ENCODE measurements at places on chromosomes 3 and 15.

DNA sequence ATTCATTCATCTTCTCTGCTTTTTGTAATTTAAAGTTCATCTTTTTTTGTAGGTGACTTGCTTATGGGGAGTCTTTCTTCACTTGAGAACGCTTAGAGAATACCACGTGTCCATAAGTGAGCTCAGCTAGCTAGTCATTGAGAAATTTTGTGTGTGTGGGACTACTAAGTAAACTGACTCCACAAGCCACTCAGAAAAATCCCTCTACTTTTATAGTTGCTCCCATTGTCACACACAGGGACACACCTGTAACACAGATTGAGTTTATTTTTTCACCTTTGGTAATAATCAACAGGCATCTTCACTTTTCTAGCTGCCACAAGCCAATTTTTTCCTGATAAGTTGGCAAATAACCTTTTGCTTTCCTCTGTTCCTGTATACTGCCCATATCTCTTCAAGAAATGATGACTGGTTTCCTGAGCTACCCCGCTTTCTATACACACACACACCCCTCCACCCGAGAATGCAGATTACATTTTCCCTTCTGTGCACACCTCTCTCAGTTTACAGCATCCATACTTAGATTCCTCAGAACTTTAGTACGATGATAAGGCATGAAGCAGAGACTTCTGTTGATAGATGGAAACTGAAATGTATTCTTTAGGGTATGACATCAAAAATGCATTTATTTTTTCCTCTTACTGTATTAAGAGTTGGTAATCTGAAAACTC is 4.6 kb downstream of the TSC22D2 start:
- peak; percentile 11 for DNase-seq

DNA sequence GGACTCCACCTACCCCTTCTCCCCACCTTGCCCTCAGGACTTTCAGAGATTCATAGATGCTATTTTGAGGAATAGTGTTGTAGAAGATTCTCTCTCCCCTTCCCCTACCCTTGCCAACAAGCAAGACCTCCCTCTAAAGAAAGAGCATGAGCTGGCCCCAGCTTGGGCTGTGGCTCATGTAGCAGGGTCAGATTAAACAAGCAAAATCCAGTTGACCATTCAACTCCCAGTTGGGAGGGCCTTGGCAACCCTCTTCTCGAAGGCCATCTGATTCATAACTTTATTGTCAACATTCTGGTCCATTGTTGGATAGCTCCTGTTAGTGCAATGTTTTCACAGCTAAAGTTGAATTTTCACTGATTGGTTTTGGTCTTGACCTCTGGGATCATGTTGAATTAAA is 41.1 kb downstream of the TNFAIP8L3 start:
- no peak for DNase-seq

DNA sequence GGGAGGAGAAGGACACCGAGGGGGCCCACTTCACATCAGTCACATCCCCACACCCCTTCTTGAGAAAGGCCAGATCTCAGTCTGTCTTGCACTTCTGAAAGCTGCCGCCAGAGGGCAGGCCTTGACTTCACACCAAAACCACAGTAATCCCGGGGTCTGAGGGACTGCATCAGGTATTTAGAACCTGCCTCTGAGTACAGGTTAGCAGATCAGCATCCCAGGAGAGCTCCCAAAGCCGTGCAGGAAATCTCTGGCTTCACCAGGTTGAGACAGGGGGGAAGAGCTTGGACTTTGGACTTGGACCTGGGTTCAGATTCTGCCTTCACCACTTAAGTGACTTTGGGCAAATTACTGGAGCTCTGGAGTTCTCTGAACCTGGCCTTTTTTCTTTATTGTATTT is 50.3 kb downstream of the LHFPL4 start:
- peak; percentile 42 for DNase-seq

GRCh38 chr3:120393243-120393642 is 44.1 kb upstream of the LRRC58 start:
- no peak for DNase-seq

GRCh38 chr3:49723296-49723627 is 489 bp downstream of the GMPPB start:
- peak; percentile 2 for DNase-seq

- DNase-seq = no peak
Measured at GRCh38 chr3:133488785-133489367, 84.6 kb upstream of the CDV3 start.

GRCh38 chr3:85939074-85939482 is 980.3 kb downstream of the CADM2 start:
- DNase-seq = peak; percentile 47

DNA sequence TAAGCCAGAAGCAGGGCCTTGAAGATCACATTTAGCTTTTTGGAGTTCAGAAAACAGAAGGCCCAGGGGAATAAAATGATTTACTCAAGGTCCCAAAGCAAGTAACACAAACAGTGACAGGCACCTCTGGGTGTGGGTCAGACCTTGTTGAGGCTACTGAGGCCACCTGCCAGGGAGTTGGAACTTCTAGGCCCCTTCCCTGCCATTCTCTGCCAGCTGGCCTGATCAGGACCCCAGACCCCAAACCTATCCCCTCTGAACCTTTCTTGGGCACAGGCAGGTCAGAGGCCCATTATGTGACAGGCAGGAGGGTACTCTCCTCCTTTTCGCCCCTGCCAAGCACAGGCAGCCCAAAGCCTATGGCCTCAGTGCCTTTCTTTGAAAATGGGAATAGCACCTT is 49.4 kb upstream of the ATP2B2 start:
- no peak for DNase-seq

DNA sequence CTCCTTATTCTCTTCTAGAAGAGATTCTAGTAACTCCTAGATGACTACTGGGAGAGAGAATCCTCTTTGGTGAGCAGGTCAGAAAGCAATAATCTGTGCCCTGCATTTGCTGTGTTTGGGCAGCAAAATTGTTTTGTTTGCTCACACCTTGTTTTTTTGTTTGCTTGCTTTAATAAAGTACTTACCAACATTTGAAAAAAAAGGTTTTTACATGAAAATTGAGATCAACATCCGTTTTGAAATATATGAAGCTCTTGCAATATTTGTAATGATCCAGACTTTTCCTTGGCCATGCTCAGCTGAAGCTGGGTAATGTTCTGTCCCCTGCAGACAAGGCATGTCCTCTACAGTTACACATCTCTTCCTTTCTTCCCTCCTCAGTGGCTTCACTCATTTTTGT is 62.2 kb downstream of the DIPK2A start:
- no peak for DNase-seq

DNA sequence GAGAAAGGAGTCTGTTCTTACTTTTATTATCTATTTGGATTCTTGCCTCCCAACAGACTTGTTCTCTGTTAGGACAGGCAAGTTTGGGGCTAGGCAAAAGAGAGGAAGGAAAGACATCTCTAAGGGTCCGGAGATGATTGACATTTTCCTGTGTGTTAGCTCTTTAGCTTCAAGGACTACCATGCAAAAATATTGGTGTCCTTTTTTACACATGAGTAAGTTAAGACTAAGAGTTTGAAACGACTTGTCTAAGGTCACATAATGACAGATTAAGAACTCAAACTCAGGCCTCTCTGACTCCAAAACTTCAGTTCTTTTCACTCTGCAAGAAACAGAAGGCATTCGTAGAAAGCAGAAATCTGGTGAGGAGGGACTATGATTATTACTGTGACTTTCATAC is 5.9 kb downstream of the LMCD1 start:
- no peak for DNase-seq

GRCh38 chr15:74960286-74960685 is 3.7 kb upstream of the RPP25 start:
- DNase-seq = no peak

DNA sequence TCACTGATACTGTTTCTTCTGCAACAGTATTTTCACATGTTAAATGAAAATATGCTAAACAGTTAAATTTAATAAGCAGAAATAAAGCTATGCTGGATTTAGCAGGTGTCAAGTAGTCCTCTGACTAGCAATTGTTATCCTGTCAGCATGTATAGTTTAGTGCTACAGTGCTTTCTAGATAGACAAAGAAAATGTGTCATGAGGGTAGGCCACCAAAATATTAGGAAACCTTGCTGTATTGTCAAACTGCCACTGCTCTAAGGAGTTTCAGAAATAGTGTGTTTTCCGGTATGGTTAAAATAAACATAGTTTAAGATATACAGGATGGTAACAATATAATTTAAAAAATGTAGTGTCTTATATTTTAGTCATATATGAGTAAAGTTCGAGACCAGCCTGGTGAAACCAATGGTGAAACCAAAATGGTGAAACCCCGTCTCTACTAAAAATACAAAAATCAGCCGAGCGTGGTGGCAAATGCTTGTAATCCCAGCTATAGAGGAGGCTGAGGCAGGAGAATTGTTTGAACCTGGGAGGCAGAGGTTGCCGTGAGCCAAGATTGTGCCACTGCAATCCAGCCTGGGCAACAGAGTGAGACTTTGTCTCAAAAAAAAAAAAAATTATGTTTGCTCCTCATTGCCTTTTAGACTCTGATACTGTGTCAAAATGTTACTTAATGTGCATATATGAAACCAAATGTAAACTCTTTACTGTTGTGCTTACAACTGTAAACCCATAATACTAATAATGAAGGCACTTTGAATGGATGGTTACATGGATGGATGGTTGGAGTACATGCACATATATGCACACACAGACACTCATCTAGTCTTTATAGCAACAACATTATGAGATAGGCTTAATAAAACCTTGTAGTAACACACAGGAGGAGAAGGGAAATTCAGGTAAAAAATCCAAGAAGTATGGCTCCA is 204.8 kb downstream of the RSRC1 start:
- DNase-seq = no peak

- DNase-seq = no peak
Measured at GRCh38 chr3:79729096-79729495, 38.7 kb downstream of the ROBO1 start.

DNA sequence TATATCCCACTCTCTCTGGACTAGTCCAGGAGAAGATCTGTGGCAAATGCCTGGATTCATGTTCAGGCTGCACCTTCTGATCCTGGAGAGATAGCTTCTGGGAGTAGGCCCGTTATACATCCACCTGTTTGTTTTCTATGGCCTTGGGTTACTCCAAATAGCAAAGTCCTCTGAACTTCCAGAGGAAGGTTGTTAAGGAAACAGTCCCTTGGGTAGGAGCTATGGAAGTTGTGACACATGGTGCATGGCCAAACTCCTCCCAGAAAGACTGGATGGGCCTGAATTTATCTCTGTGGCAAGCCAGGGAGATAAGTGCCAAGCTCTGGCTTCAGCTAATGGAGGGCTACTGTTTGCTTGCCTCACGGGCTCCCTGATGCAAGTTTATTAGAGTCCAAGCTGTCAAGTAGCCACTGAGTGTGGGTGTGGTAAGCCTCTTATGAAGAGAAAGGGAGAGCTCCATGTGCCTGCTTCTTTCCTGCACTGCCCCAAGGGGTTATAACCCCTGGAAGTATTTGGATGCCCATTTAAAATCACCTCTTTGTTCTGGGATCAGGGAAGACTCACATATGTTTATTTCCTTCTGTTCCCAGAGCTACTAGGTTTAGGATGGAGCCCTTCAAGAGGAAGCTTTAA is 328.7 kb upstream of the ATP11B start:
- no peak for DNase-seq

DNA sequence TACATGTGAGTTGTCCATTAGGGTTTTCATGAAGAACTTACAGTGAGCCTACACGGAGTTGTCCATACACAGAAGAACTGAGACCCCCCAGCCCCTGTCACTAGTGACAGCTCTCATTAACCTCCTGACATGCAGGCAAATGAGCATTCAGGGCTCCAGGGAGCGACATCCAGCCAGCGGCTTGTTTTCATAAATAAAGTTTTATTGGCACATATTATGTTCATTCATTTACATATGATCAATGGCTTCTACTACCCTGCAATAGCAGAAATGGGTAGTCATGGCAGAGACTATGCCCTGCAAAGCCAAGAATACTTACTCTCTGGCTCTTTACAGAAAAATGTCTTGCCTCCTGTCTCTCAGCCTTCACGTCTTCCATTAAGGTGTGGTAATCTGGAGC is 553.5 kb downstream of the EDEM1 start:
- no peak for DNase-seq

DNA sequence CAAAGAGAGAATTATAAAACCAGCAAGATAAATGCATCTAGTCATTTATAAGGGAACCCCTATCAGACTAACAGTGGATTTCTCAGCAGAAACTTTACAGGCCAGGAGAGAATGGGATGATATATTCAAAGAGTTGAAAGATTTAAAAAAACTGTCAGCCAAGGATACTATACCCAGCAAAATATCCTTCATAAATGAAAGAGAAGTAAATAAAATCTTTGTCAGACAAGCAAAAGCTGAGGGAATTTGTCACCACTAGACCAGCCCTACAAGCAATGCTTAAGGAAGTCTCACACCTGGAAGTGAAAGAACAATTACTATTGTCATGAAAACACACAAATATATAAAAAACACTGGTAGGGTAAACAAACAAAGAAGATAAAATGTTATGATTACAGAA is 113.4 kb upstream of the FAM3D start:
- DNase-seq = no peak

DNA sequence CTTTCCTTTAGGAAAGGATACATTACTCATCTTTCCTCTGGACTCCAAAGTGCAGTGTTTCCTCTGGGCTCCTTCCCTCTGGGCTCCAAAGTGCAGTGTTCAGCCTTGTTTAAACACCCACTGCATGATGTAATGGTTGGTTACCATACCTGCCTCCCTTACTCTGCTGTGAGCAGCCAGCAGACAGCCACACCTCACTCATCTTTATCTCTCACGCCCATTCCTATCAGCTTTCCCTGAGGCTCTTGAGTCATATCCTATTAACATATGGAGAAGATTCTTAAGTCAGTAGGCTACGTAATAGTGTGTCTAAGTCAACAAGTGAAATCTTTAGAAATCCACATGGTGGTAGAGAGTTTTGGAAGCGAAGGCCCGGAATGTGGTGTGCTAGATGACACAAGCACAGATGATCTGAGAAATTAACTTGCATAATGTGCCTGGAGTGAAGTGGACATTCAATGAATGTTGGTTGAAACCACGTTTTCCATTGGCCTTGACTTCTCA is 97.2 kb upstream of the CTNNB1 start:
- no peak for DNase-seq

Measured in NCI-H774 (cell line).